Placental pericyte (primary cell): ENCODE measurements at places on chromosomes 5 and 9. TPM values are rescaled to one million over a fixed set of nuclear protein-coding genes. Genes with fewer than 3 reads are reported as not detected.

CYLC2 gene
- not detected in 2 replicates for total RNA-seq

ENTPD2 gene
- total RNA-seq: not detected in 2 replicates

F2RL2 gene
- 6.6 and 7.7 TPM in 2 replicates for total RNA-seq

LIFR gene
- total RNA-seq: 20.3 and 105 TPM in 2 replicates

TEX48 gene
- total RNA-seq: not detected in 2 replicates
